Right lung (tissue), 10 donors: ENCODE measurements at places on chromosomes 12 and 14. TPM values are rescaled to one million over a fixed set of nuclear protein-coding genes. Genes with fewer than 3 reads are reported as not detected.

- no peak for DNase-seq
These were observed 36.2 kb upstream of the GNG2 start for GRCh38 chr14:51824191-51824590.

- DNase-seq = no peak
These were observed 36.2 kb downstream of the EML1 start for GRCh38 chr14:99829450-99829849.

DNA sequence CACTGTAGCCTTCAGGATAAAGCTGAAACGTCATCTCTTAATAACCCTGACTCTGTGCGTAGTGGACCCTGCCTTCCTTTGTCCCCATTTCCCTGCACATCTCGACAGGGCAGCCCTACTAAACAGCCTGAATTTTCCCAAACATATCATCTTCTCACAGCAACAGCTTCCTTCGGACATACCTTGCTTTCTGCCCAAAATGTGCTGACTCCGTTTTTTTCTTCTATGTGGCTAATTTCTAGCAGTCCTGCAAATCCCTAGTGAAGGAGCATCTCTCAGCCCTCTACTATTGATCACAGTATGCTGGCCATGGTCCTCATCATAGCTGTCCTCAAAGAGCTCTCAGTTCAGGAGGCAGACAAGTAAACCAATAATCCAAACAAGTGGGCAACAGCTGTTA lies 53.1 kb upstream of the PCED1B start:
- no peak for DNase-seq

- DNase-seq = no peak
These were observed 35.3 kb downstream of the VWF start for GRCh38 chr12:6088921-6089747.

- no peak for DNase-seq
These were observed 1.1 kb downstream of the RAP1B start for GRCh38 chr12:68611806-68612160.

GRCh38 chr12:108798551-108799221 lies 58.7 kb downstream of the SSH1 start:
- DNase-seq = no peak

WNT1 gene
- not detected for polyA plus RNA-seq

LRP1-AS gene
- polyA plus RNA-seq = 1.1 TPM

TUNAR gene
- 0.23 TPM for polyA plus RNA-seq

SUSD6 gene
- polyA plus RNA-seq = 30.9 TPM

EDDM3A gene
- polyA plus RNA-seq = not detected

P2RX7 gene
- polyA plus RNA-seq = 1.6 TPM

DRAM1 gene
- 24.7 TPM for polyA plus RNA-seq

SMAGP gene
- 20.2 TPM for polyA plus RNA-seq

NKX2-1 gene
- 116 TPM for polyA plus RNA-seq

ANKRD33 gene
- not detected for polyA plus RNA-seq

ACADS gene
- 13.3 TPM for polyA plus RNA-seq

C14orf119 gene
- 70.3 TPM for polyA plus RNA-seq
